ENCODE measurements at places on chromosomes 2 and 18. TPM values are rescaled to one million over a fixed set of nuclear protein-coding genes. Genes with fewer than 3 reads are reported as not detected.

GRCh38 chr2:128413718-128414341 lies 95.2 kb upstream of the HS6ST1 start:
- H3K27ac ChIP-seq = no peak overlapping the region
- no peaks in the 10 kb centered on the region for H3K36me3 ChIP-seq
- H3K4me3 ChIP-seq = no peak overlapping the region
- no peaks in the 10 kb centered on the region for H3K4me1 ChIP-seq
- H3K27me3 ChIP-seq = no peaks in the 10 kb centered on the region
- no peak for DNase-seq

The CDK15 gene
- total RNA-seq = 2.7 TPM

GRCh38 chr2:113137827-113138226 lies 10.4 kb downstream of the IL1RN start:
- no peaks in the 10 kb centered on the region for H3K36me3 ChIP-seq
- H3K27me3 ChIP-seq = no peaks in the 10 kb centered on the region
- no peak for DNase-seq
- H3K4me3 ChIP-seq = no peak overlapping the region

GRCh38 chr2:182980115-182980514 lies 58.1 kb downstream of the NCKAP1 start:
- no peaks in the 10 kb centered on the region for H3K4me1 ChIP-seq
- H3K27me3 ChIP-seq = no peaks in the 10 kb centered on the region
- H3K27ac ChIP-seq = no peak overlapping the region
- no peak overlapping the region for H3K4me3 ChIP-seq
- H3K36me3 ChIP-seq = peaks cover 20% of the 10 kb centered on the region

- H3K27ac ChIP-seq = no peak overlapping the region
- no peaks in the 10 kb centered on the region for H3K4me1 ChIP-seq
- no peaks in the 10 kb centered on the region for H3K36me3 ChIP-seq
- H3K27me3 ChIP-seq = no peaks in the 10 kb centered on the region
- no peak for DNase-seq
These were observed 33.9 kb upstream of the DOCK10 start for GRCh38 chr2:225076125-225076524.

GRCh38 chr2:105090091-105090490 lies 52.2 kb downstream of the MRPS9 start:
- no peak overlapping the region for H3K27ac ChIP-seq
- no peaks in the 10 kb centered on the region for H3K4me1 ChIP-seq
- H3K27me3 ChIP-seq = no peaks in the 10 kb centered on the region
- DNase-seq = no peak

The LRRC30 gene
- total RNA-seq = not detected

DNA sequence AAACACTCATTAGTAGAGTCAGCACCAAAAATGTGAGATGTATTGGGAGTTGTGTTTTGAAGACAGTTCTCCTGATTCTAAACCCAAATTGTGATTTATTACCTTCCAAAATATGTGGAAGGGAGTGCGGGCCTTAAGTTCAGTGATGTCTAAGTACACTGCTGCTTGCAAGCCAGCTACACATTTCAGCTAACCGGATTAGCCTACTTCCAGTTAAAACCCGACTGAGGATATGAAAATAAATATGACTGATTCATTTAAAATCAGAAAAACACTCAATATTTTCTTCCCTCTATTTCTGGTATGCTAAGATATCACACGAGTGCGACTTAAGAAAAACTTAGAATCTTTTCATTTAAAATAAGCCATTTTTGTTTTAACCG lies 907 bp downstream of the FHL2 start:
- H3K4me3 ChIP-seq = peak overlapping the region; percentile 64
- H3K27ac ChIP-seq = peak overlapping the region; percentile 79
- no peaks in the 10 kb centered on the region for H3K27me3 ChIP-seq
- peaks cover 5% of the 10 kb centered on the region for H3K4me1 ChIP-seq
- H3K36me3 ChIP-seq = no peaks in the 10 kb centered on the region

DNA sequence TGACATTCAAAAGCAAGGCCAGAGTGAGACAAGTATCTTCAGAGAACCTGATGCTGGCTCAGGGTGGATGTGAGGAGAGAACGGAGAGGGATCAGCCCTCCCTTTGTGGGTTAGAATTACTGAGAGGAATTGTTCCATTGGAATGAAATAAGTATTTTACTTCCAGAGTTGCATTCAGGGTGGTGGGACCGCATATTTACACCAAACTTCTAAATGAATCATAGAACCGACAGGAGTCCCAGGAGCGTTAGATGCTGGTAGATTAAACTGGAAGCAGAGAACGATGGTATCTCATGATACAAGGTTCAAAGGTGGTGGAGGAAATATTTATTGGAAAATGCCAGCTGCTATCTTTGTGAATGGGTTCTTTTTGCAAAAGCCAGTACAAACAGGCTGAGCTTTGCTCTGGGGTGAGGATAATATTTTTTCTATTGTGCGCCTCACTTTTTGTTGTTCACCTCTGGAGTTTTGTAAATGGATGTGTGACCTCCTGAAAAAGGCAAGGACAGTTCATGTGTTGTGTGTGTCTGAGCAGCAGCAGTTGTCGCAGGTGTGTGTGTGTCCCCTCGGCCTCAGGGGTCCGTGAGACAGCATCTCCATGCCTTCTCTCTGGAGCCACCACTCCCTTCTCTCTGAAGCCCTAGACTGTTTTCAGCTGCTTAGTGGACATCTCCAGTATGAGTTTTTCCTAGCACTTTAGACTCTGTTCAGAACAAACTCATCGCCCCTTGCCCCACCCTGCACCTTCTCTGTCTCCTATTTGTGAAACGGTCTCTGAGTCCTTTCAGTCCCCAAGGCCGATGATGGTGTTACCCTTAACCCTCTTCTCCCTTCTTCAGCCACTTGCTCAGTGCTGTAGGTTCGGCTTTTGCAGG lies 17.8 kb downstream of the MTCL1 start:
- no peaks in the 10 kb centered on the region for H3K36me3 ChIP-seq
- H3K27ac ChIP-seq = no peak overlapping the region
- no peak for DNase-seq
